Hepatocyte (in vitro differentiated cells): ENCODE measurements at places on chromosomes 16 and 17. TPM values are rescaled to one million over a fixed set of nuclear protein-coding genes. Genes with fewer than 3 reads are reported as not detected.

DNA sequence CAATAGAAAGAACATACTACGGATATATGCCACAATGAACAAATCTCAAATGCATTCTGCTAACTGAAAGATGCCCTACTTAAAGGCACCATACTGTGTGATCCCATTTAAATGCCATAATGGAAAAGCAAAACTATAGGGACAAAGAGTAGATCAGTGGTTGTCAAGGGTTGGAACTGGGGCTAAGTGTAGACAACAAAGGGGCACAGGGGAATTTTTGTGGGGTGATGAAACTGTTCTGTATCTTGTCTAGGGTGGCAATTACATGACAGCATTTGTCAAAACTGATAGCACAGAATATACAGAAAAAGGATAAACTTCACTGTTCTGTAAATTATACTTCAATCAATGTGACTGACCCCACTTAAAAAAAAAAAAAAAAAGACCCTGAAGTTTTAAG, 17.7 kb downstream of the GFOD2 start:
- DNase-seq = no peak

GRCh38 chr17:2398655-2399571, 1.9 kb downstream of the MNT start:
- peak; percentile 94 for DNase-seq

DNA sequence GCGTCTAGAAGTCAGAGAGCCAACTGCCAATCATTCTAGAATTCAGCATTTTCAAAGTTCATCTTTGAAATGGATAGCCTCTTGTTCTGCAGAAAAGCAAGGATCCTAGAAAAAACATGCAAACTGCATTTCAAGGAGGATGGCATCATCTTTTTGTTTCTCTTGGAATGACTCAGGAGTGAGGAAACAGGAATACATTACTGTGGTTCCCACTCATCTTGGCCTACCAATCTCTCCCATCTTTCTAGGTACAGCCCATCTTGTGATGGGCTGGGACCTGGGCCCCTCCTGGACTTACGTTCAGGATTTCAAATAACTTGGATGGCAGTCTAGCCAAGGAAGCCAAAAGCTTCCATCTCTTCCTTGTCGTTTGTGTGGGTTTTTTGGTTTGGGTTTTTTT, 363.4 kb downstream of the CDH13 start:
- no peak for DNase-seq

DNA sequence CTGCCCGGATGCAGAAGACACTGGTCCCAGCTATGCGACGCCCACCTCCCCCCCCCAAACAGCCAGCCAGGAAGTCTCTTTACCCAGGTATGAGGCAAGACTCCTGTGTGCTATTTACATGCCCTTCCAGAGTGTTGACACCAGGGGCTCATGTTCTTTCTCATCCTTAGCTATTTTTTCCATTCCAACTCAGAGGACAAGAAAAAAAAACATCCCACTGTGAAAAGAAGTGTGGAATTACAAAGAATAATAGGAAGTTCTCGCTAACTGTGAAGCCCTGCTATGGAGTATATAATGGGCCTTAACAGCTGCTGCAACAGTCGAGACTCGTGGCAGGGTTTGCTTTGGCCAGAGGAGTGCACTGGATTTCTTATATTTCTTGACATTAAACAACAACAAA, 584.9 kb downstream of the CDH13 start:
- DNase-seq = no peak

DNA sequence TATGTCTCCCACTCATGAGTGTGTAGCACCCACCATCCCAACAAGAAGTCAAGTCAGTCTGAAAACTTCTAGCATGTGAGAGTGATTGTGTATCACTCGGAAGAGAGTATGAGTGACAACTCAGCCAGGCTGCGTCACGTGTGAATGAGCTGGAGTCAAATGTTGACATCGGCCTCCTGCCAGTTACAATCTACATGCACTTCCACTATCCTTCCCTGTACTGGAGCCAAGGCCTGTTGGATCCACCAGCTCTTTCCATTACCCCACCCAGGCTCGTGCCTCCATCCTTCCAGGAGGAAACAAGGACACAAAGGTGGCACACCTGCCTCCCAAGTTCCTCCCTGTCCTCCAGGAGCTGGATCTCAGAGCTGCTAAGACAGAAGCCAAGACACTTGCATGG, 64.5 kb downstream of the ASIC2 start:
- DNase-seq = no peak

DNA sequence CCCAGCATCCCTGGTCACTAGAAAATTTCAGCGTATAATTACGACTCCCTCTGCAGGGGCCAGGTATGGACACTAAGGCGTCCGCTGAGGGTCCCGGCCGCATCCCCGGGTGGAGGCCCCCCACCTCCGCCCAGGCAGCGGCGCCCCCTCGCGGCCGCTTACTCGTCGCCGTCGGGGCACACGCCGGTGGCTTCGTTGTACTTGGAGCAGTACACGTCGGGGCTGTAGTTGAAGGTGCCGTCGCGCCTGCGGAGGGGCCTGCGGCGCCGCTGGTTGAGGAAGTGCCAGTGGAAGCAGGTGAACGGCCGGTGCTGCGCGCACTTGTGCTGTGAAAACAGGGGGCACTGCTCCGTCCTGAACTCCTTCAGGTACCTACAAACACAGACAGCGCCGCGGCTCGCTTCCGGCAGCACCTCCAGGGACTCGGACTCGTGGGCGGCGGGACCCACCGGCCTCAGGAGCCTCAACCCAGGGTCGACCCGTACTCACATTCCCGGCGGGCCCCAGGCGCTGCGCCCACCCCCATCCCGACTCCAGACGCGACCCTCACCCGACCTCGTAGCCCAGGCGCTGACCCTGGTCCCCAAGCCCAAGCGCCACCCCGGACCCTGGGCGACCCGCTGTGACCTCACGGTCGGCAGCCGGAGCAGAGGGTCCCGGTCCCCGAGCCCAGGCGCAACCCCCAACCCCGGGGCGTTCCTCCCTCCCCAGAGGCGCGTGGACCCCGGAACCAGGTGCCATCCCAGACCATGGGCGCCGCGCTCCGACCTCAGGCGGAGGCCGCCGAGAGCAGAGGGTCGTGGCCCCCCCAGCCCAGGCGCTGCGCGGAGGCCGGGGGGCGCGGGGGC, 596 bp downstream of the UNKL start:
- DNase-seq = peak; percentile 80

DNA sequence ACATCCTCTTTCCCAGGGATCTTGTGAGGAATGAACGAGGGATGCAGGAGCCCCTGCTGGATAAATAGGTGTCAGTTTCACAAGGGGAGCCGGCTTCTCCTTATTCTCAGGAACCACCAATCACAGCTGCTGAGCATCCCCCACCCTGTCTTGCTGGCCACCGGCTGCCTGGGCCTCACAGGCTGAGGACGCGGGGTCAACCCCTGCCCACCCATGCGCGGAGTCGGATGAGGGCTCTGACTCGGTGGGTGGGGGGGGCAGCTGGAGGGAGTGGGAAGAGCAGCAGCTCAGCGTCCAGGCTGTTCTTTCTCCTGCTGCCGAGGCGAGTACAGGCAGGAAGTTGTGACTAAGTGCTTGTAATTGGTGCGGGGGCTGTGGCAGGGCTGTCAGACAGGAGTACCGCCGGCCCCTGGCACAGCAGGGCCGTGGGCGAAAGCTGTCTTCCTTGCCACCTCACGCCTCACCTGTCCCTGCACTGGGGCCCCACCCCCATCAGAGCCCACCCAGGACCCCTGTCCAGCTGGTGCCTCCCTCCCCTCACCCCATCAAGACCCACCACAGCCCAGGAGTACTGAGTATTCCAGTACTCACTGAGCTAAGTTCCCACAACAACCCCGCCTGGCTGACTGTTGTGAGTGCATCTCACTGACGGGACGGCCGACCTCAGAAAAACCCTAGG, 11.0 kb upstream of the DPEP1 start:
- DNase-seq = peak; percentile 80

GRCh38 chr17:34313164-34313563, 6.1 kb upstream of the CCL8 start:
- no peak for DNase-seq

- no peak for DNase-seq
Observed at GRCh38 chr16:31402687-31403086, 9.6 kb downstream of the ITGAD start.

CCDC92B gene
- total RNA-seq = 0.12 TPM in 1 of 2 replicates, not detected in the other

AGRP gene
- total RNA-seq = 1.9 TPM in 1 of 2 replicates, not detected in the other

CLDN6 gene
- 258 and 297 TPM in 2 replicates for total RNA-seq
